Activated naive CD8-positive, alpha-beta T cell treated with anti-CD3 and anti-CD28 coated beads for 36 hours (primary cell): ENCODE measurements at places on chromosomes 5 and 9.

DNA sequence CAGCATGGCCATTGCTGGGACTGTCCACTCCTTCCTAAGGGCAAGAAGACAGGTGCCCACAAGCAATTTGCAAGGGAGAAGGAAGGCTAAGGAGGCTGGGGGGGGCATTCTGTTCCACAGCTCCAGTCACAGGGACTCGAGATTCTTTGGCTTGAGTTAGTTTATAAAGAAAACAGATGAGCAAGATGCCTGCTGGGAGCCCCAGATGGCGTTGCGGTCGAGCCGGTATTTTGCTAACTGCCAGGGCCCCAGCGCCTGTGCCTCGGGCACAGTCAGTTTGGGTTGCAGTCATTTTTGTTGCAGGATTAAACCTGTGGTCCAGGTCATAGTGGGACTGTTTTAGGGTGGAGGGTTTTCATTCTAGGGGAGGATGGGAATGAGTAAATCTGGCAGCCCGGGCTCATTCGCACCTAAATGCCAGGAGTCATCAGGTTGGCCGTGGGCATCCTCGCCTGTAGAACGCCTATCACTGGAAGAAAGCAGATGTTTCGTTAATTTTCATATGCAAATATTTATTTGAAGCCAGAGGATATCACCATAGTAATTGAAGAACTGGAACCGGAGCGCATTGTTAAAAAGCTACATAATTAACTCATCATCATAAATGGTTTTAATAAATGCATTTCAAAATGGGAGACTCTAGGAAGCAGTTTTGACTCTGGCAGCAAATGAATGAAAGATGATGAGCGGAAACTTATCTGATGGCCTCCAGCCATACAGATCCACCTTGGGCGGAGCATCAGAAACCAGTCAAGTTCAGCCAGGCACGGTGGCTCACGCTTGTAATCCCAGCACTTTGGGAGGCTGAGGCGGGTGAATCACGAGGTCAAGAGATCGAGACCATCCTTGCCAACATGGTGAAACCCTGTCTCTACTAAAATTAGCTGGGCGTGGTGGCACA lies 87.1 kb upstream of the FCN2 start:
- DNase-seq = no peak

DNA sequence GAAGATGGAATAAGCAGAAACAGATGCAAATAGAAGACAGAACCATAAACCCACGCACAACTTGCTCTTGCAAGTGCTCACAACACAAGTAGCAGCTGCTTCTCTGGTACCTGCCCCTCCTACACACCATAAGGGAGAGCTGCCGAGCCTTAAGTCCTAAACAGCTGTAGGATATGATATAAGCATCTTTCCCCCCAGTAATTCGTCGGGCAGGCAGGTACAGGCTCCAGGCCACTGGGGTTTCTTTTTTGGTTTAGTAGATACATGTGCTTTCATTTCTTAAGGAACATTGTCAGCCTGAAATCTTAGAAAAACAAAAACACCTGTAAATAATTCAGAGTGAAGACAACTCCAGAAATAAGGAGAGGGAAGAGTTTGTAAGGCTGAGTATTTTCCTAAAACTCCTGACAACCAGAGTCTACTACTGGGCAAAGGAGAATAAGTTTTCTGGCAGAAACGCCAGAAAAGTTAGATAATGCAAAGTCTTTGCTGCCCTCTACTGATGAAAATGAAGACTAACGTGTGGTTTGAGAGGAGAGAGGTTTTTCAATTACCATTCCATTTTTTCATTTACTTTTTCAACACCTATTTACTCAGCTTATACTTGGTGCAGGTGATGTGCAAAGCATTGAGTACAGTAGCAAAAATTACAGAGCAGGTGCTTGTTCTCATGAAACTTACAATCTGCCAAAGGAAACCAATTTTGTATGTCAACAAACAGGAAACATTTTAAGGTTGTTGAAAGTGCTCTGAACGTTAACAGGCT lies 20.1 kb upstream of the TCERG1 start:
- no peak for DNase-seq

GRCh38 chr5:533243-533954 lies 9.2 kb upstream of the SLC9A3 start:
- no peak for DNase-seq

GRCh38 chr5:116272281-116272941 lies 187.6 kb downstream of the COMMD10 start:
- DNase-seq = no peak

DNA sequence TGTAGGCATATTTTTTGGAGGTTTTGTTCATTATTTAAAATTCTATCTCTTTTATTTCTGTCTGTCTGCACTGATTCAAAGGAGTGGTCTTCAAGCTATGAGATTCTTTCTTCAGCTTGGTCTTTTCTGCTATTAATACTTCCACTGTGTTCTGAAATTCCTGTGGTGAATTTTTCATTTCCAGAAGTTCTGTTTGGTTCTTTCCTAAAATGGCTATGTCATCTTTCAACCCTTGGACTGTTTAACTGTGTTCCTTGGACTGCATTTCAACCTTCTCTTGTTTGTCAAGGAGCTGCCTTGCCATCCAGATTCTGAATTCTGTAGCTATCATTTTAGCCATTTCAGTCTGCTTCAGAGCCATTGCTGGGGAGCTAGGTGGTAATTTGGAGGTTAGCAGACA lies 76.3 kb downstream of the CERT1 start:
- DNase-seq = no peak

GRCh38 chr5:8598356-8598755 lies 729.4 kb downstream of the MTRR start:
- no peak for DNase-seq

DNA sequence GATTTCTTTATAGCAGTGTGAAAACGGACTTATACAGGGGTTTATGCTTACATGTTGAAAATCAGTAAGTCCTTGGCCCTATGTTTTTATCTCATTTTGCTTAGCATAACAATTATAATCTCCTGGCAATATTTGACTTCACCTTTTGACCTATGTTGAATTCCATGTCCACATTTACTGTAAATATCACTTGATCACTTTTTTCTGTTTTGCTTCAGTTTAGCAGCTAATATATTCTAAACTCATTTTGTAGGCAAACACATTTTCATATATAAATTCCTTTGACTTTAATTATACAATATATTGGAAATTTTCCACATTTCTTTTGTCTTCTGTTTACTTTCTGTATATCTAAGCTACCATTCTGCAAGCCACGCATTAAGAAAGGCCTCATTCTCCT lies 674.0 kb downstream of the MAT2B start:
- DNase-seq = no peak

- no peak for DNase-seq
These were observed 111.9 kb downstream of the ROR2 start for GRCh38 chr9:91837981-91838731.

DNA sequence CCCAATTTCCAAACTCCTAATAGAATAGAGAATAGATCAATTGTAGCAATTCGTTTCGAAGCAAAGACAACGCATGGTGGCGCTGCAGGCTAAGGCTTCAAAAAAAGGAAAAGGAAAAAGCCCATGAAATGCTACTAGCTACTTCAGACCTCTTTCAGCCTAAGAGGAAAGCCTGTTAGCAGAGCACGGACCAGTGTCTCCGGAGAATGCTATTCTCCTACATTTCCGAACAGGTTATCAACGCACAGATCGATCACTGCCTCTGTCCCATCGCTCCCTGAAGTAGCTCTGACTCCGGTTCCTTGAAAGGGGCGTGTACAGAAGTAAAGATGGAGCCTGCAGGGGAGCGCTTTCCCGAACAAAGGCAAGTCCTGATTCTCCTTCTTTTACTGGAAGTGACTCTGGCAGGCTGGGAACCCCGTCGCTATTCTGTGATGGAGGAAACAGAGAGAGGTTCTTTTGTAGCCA lies at the start of gene PCDHB15:
Gene PCDHB15 (plus strand): TSS at position 146 of the 468 bp plus-strand sequence. CDS start 184 bp downstream, at position 330.
- no peak for DNase-seq

GRCh38 chr5:151223447-151224264 lies at the start of gene CCDC69:
Gene CCDC69 (minus strand): TSS chr5:151224092. CDS start chr5:151223970, 122 bp downstream.
- DNase-seq = peak; percentile 71

- DNase-seq = no peak
These were observed 152.9 kb upstream of the NFIB start for GRCh38 chr9:14466828-14467227.

GRCh38 chr9:128762671-128763449 lies 8.9 kb downstream of the ZER1 start:
- no peak for DNase-seq

GRCh38 chr5:54671111-54671531 lies 153.6 kb downstream of the SNX18 start:
- DNase-seq = no peak

DNA sequence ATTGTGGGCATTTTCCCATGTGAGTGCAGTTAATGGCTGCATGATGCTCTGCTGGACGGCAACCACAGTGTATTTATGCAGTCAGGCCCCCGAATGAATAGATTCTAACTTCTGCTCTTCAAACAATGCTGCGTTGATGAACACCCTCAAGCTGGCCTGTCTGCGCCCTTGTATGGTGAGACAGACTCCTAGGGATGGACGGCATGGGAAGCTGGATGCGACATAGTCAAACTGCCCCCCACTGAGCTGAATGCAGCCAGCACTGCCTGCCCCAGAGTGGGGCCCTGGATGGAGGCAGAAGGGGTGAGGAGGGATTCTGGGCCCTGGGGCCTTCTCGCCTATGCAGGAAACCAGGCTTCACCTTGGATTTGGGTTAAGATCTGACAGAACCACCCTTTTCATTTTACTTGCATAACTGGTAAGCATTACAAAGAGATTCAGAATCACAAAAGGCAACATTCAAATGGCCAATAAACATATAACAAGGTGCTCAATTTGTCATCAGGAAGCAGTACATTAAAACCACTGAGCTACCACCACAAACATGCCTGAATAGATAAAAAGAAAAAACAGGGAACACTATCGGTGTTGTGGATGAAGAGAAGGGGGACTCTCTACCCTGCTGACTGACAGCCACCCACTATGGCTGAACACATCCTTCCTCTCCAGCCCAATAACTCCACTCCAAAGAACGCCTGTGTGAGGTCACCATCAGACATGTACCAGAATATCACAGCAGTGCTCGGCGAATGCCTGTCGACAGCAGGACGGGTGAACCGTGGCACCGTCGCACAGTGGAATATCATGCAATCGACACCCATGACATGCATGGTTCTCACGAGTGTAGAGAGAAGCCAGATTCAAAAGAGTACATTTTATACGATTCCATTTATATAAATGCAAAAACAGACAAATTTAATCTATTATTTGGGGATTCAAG lies 79.1 kb downstream of the RAPGEF1 start:
- no peak for DNase-seq

- no peak for DNase-seq
These were observed 27.2 kb upstream of the DEPDC1B start for GRCh38 chr5:60727033-60727679.
